ENCODE measurements at places on chromosomes 5 and 9.

GRCh38 chr9:131483319-131484050 lies 19.2 kb upstream of the POMT1 start:
- DNase-seq: no peak

- DNase-seq: no peak
Observed at GRCh38 chr9:93048566-93049448, 9.7 kb upstream of the SUSD3 start.

DNA sequence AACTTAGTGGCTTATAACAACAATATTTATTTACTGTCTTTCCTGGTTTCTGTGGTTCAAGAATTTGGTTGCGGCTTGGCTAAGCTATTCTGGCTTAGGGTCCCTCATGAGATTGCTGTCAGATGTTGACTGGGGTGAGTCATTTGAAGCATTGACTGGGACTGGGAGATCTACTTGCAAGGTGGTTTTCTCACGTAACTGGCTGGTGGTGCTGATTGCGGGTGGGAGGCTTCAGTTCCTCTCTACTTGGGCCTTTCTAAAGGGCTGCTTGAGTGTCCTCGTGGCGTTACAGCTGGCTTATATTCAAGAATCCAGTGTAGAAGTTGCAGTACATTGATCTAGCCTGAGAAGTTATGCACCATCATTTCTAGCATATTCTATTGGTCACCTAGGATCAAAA lies 218.5 kb upstream of the ELAVL2 start:
- DNase-seq: no peak

DNA sequence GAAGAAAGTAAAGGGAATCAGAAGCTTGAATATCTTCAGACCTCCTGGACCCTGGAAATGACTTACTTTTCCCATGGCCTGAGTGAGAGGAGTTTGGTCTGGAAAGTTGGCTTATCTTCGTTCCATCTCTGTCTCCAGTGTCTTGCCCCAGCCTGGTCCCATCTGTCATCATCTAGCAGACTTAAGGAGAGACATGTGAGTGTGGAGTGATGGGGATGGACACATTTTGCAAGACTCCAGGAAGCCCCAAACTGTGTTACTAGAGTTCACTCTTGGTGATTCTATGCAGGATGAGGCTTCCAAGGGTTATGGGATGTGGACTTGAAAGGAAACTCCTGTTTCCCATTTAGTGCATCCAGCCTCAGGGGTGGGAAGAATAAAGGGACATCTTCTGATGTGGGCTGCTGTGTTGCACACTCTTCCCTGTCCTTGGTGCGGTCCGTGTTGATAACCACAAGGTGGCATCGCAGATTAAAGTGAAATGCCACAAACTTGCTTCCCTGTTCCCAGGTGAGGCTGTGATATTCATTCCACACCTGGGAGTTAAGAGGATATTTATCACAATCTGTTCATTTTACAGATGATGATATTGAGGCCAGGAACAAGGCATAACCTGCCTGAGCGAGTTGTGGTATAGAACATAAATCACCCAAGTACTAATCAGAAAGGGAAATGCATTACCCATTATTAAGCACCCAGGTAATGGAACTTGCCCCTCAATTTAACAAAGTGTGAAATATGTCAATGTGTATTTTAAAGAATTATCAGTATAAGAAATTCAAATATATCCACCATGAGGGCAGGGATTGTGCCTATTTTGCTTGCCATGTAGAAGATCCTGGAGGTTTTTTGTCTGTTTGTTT lies 269.9 kb upstream of the PAPPA start:
- no peak for DNase-seq

DNA sequence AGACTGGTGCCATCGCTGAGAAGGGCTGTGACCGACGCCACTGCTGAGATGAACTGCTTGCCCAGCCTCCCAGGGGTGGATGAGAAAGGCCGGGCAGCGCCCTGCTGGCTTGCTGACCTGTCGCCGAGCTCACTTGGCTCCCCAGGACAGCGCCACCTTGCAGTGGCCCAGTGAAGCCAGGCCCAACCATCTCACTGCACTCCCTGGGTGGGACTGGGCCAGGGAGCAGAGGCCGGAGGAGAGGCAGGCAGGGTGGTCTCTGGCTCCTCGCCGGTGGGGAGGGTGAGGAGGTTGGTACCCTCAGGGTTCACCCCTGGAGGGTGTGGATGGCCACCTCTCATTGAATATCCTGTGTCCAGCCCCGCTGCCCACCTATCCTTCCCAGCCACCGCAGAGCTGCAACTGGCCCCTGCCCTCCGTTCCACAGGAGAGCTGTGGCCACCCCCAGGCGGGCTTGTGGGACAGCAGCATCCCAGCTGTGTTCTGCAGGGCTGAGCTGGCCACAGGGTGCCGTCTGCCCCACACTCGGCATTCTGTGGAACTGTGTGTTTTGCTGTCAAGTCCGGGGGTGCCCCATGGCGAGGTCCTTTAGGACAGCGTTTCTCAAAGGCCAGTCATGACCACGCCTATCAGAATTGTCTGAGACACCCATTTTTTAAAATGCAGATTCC lies 41.0 kb upstream of the FCN2 start:
- DNase-seq: no peak

DNA sequence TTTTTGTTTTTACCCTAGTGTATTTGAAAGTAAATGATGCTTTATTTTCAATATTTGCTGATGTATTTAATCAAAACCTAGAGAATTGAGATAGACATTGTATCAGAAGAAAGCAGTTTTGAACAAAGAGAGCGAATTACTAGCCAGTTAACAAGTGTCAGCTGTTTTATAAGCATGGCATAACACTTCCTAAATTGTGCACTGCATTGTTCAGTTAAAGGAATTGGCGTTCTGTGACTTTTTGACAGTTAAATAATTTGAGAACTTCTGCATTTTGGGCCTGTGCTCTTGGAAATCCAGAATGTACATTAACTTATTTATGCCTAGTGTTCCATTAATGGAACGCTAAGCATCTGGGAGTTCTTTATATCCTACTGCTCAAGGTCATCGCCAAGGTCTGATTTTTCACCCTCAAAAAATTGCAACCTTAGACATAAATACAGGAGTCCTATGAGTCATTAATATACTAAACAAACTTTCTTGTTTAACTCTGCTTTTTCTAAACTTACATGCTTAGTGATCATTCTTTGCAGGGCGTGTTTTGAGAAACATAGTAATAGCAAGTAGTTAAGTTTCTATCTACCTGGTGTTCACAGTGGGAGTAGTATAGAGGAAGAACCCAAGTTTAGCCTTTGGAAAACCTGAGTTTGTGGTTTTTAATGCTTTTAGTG lies 31.1 kb downstream of the RASA1 start:
- DNase-seq: no peak

DNA sequence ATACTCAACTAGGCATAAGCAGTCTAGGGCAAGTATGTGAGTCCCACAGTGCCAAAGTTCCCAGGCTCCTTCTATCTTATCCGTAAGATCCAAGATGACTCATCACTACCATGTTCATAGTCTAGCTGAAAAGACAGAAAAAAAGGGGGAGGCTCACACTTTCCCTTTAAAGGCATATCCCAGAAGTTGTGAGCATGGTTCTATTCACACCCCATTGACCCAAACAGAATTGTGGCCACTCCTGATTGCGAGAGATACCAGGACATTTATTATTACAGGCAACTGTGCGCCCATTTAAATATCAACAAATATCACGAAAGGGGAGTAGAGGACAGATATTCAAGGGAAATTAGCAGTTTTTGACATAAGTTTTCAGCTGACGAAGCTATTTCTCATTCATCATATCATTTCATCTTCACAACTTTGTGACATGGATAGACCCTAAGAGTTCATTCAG lies 8.1 kb upstream of the PFDN1 start:
- DNase-seq: no peak

GRCh38 chr9:4086119-4087090 lies 213.5 kb downstream of the GLIS3 start:
- no peak for DNase-seq

- no peak for DNase-seq
Observed at GRCh38 chr9:122216798-122217418, 11.8 kb downstream of the LHX6 start.

- DNase-seq: no peak
Observed at GRCh38 chr9:119675951-119676350, 306.7 kb upstream of the BRINP1 start.

GRCh38 chr5:6125781-6126180 lies 252.6 kb downstream of the MED10 start:
- no peak for DNase-seq

GRCh38 chr5:131595088-131596033 lies 39.7 kb downstream of the RAPGEF6 start:
- peak; percentile 12 for DNase-seq

GRCh38 chr5:171483551-171484135 lies 64.2 kb downstream of the FGF18 start:
- no peak for DNase-seq

- DNase-seq: no peak
Observed at GRCh38 chr5:96611946-96612345, 50.2 kb upstream of the CAST start.

DNA sequence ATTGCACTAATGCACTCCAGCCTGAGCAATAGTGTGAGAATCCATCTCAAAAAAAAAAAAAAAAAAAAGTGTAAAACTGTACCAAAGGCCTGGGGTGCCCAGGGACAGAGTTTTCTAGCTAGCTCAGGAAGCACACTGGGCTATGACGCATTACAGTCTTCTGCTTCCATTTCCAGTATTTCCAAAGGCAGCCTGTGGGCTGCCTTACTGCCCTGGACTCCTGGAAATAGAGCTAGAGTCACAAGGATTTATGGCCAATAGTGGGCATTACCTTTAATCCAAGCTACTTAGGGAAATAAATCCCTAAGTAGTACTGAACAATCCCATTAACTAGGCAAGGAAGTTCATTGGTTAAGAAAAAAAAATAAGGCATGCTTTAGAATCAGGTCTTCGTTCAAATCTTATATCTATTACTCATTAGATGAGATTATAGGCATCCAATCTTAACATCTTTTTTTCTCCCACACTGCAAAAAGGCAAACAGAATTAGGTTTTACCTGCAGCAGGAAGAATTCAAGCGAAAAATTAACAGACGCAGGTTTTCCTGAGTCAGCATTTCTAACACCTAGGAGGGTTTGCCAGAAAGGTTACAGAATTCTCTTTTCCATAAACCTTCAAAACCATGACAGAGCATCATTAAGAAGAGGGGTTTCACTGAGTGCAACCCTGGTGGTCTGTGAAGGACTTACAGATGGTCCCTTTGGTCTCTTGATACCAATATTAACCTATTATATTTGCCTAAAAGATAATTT lies 85.6 kb upstream of the CCDC112 start:
- no peak for DNase-seq

DNA sequence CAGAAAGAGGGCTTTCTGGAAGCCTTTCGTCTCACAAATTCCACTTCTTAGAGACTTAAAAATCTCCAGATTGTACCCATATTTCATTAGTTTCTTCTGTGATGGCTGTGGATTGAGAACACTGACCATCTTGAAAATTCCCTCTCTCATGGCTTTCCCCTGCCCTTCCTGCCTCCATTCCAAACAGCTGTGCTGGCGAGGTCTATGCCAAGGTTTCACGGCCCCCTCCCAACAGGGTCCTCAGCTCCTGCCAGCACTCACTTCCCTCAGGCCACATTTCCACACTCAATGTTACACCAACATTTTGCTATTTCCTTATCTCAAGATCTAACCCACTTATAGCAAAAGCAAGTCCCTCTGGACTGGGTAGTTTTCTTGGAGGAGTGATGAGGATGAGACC lies 40.3 kb upstream of the EQTN start:
- no peak for DNase-seq

DNA sequence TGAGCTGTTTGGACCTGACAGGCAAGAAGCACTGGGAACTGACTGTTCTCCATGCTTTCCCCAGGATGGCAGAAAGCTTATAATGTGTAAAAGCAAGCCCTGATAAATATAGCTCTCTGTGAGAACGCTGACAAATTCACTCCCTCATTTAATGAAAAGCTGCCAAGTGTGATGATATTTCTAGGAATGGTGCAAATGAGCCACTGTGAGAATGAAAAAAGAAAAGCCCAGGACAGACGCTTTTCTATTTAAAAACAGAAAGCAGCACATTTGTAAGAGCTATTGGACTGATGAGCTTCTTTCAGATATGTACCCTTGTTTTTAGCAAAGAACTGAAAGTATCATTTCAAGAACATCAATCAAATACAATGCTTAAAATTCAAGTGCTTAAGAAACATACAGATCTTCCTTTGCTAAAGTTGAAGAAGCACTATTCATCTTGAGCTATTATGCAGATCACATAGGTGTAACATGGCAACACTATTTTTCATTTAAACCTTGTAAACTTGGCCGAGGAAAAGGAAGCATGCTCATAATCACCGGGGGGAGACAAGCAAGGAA lies 842.6 kb upstream of the ACO1 start:
- no peak for DNase-seq

- DNase-seq: no peak
Observed at GRCh38 chr5:32773944-32774343, 62.8 kb downstream of the NPR3 start.

DNA sequence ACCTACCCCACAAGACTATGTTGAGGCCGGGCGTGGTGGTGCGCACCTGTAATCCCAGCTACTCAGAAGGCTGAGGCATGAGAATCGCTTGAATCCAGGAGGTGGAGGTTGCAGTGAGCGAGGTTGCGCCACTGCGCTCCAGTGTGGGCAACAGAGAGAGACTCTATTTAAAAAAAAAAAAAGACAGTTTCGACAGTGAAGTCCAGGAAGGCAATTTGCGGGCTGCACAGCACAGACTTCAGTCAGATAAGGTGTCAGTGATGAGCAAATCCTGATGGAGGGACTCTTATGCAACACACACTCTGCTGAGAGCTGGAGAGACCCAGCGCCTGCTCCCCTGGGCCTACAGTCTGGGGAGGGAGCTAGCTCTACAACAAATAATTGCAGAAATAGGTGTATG lies 14.2 kb downstream of the CCNJL start:
- no peak for DNase-seq

DNA sequence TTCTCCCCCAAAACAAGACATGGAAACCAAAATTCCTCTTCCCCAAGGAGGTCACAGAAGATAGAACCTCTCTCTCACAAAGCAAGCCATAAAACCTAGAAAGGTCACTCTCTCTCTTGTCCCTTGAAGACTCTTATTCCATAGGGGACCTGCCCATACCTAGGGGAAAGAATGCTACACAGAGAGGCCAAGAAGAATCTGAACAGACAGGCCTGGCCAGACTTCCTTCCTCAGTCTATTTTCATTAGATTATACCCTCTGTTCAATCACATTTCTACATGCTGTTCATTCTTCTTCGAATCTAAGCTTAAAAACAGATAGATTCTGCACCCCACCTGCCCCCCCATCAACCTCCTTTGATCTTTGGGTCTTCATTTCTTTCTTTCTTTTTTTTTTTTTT lies 206.8 kb downstream of the TLE4 start:
- no peak for DNase-seq

- no peak for DNase-seq
Observed at GRCh38 chr9:114386361-114386885, 1.4 kb downstream of the AKNA start.

All from effector memory CD8-positive, alpha-beta T cell (primary cell).